ENCODE measurements at places on chromosomes 12 and 14. TPM values are rescaled to one million over a fixed set of nuclear protein-coding genes. Genes with fewer than 3 reads are reported as not detected.

The PLEKHD1 gene
- 0.37 TPM for total RNA-seq

The ARHGAP9 gene
- total RNA-seq: 3.7 TPM

The ZNF10 gene
- total RNA-seq: 17.3 TPM

The CCDC91 gene
- total RNA-seq: 19.6 TPM

The PLCZ1 gene
- not detected for total RNA-seq

The PSMC6 gene
- total RNA-seq: 103 TPM

DNA sequence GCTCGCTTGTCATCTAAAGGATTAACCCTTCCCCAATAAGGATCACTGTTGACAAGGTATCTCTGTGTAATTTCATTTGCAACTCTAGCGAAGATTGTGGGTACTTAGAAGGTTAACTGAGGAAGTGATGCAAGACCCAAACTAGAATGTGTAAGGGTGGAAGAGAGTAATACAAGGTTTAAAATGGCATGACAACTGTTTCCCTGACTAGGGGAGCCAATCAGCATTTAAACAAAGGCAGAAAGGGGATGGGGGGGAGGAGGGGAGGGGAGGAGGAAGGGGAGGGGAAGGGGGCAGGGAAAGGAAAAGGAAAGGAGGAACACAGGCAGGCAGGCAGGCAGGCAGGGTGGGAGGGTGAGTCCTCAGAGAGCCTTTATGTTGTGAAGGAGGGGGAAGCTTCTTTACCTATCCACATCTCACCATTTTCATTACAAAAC, 31.1 kb downstream of the NRDE2 start:
- peaks cover 44% of the 10 kb centered on the region for H3K36me3 ChIP-seq
- H3K27ac ChIP-seq: no peak overlapping the region
- H3K27me3 ChIP-seq: no peaks in the 10 kb centered on the region
- H3K4me3 ChIP-seq: no peak overlapping the region
- no peak for DNase-seq

DNA sequence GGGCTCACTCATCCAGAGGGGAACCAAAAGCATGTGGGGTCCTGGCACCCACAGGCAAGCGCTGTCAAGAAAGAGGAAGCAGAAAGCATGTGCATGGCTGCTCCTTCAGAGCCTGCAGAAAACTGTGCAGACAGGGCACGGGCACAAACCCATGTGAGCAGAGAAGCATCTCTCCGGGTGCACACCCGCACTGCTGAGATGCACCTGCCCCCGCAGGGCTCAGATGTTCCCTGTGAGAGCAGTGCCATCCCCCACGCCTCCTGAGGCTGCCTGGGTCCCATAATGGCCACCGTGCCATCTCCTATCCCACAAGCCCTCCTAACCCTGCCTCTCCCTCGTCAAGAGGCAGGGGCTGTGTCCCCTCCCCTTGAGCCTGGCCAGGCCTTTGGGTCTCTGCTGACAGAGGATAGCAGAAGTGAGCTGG, 32.3 kb upstream of the INF2 start:
- peaks cover 25% of the 10 kb centered on the region for H3K36me3 ChIP-seq
- no peak overlapping the region for H3K27ac ChIP-seq
- H3K4me3 ChIP-seq: no peak overlapping the region
- H3K27me3 ChIP-seq: peaks cover 2% of the 10 kb centered on the region

- H3K27ac ChIP-seq: no peak overlapping the region
- H3K4me1 ChIP-seq: no peaks in the 10 kb centered on the region
- no peak for DNase-seq
- H3K27me3 ChIP-seq: no peaks in the 10 kb centered on the region
- H3K4me3 ChIP-seq: no peak overlapping the region
These were observed 129.0 kb upstream of the ATXN7L3B start for GRCh38 chr12:74408601-74409166.

DNA sequence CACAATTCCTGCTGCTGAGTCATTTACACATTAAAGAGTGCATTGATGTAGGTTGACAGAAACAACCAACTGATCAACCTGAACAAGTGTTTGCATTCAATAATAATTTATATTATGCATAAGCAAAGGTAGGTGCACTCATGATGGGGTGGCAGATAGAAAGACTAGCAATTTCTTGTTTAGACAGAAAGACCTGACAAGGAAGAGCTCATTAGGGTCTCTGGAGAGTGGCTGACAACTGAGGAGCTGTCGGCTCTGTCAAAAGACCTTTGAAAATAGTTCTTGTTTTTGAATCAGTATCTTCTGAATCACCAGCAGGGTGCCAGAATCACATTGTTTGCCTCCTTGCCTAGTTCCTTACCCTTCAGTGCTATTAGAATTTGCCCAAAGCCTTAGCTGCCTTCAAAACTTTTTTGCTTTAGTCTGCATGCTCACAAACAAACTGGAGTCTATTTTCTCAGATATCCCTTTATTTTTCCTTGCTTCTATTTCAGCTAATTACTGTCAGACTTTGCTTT, 234.7 kb downstream of the BTG1 start:
- peaks cover 2% of the 10 kb centered on the region for H3K36me3 ChIP-seq
- H3K4me3 ChIP-seq: no peak overlapping the region
- H3K27me3 ChIP-seq: no peaks in the 10 kb centered on the region
- no peak overlapping the region for H3K27ac ChIP-seq
- no peak for DNase-seq

DNA sequence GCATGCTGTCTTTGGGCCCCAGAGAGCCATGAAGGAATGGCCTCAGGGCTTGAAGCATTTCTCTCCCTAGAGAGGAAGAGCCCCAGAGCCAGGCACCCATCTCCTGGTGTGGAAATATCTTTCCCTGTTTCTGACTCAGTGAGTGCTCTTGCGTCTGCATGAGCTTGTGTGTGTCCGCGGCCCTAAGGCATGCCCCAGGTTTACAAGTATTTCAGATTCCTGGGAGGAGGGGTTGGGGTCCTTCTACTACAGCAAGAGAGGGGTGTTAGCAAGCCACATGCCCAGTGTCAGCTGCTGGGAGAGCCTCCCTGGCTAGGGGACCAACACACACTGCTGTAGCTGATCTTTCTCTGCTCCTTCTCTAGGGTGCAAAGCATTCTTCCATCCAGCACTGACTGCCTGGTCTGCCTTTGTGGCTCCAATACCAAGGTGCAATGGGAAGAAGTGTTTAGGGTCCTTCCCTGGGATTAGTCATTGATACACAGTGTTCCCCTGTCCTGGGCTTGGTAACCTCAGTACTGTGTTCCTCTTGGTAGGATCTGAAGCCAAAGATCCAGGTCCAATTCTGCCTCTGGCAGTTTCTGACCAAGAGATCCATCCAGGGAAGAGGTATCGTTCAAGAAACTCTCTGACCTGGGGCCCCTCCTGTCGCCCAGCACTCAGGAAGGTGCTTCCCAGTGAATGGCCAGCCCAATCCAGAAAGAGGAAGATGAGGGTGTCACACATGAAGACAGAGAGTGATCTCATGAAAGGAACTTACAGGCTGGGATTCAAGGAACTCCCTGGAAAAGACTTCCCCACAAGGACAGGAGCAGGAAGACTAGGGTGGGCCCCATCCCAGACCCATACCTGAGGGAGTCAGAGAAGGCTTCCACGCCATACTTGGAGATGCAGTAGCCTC, 3.1 kb downstream of the RDH16 start:
- H3K4me1 ChIP-seq: no peaks in the 10 kb centered on the region
- H3K27ac ChIP-seq: no peak overlapping the region
- no peak for DNase-seq
- H3K4me3 ChIP-seq: no peak overlapping the region
- no peaks in the 10 kb centered on the region for H3K27me3 ChIP-seq

DNA sequence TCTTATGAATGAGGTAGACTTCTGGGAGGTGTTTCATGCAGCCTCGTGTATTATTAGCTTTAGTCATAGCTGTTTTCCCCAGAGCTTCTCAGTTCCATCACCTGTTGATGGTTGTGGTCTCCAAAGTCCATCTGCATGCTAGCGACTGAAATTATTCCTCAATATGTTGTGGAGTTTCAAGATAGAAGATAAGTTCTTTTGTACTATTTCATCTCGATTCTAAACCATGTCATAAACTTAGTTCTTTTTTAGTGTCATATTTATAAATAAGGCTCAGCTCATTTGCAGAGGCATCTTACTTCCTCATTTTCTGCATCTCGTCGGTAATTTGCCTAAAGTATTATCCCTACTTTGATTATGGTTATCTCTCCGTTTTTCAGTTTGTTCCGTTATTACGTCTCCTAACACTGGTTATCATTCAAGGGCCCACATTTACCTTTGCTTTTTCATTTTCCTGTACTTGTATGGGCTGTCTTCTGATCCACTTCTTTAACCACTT, 119.1 kb downstream of the ITPR2 start:
- peaks cover 6% of the 10 kb centered on the region for H3K36me3 ChIP-seq
- peaks cover 3% of the 10 kb centered on the region for H3K4me1 ChIP-seq
- H3K4me3 ChIP-seq: no peak overlapping the region
- no peaks in the 10 kb centered on the region for H3K27me3 ChIP-seq
- no peak overlapping the region for H3K27ac ChIP-seq

DNA sequence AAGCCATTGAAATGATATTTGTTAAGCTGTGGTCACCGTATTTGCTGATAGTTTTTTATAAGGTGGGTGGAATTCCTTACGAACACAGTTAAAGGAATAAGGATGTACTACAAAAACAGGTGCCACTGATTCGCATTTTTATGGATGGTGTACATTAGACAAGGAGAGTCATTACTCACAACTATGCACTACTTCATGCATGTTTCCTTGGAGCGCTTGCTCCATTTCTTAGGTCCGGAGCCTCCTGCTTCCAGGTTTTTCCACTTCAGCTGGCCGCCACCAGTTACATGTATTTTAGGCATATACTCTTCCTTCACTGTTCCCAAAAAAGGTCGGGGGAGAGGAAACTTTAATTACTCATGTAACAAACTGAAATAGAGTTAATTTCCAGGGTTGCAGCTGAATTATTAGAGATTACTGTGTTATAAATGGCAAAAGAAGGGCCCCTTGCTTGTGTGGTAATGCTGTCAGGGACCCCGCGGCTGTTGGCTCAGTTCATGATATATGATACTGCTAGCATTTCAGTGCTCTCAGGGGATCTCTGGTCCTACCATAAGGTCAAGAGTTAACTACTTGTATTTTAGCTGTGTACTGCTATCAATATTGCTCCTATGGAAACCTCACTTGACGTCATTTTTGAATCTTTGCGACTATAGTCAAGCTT, 454.7 kb downstream of the NPAS3 start:
- no peak overlapping the region for H3K4me3 ChIP-seq
- H3K27ac ChIP-seq: no peak overlapping the region
- no peaks in the 10 kb centered on the region for H3K36me3 ChIP-seq
- H3K4me1 ChIP-seq: no peaks in the 10 kb centered on the region
- no peak for DNase-seq
- H3K27me3 ChIP-seq: no peaks in the 10 kb centered on the region

DNA sequence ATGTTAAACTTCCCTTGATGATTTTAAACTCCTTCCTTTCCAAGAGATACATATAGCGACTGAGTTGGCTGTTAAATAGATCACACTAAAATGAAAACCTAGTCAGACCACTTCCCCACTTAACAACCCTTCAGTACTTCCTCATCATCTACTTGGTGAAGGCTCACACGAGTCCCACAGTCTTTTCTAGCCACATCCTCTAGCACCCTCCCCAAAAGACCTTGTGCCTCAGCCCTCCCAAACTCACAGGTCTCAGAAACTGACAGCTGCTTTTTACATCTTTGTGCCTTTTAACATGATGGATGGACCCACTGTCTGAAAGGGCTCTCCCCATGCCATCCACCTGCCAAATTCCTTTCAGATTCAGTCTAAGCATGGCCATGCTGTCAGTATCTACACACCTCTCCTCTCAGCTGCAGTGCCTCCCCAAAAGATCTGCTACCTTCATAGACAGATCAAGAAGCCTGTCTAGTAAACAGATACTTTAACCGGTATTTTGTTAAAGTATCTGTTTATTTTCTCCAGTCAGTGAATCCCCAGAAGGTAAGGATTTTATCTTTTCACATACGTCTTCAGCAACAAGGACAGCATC, 65.1 kb upstream of the GPHB5 start:
- no peak for DNase-seq
- H3K36me3 ChIP-seq: peaks cover 29% of the 10 kb centered on the region
- H3K4me1 ChIP-seq: no peaks in the 10 kb centered on the region
- no peak overlapping the region for H3K4me3 ChIP-seq
- H3K27ac ChIP-seq: no peak overlapping the region

GRCh38 chr12:51482929-51483697, 58.5 kb downstream of the SLC4A8 start:
- H3K4me3 ChIP-seq: no peak overlapping the region
- DNase-seq: no peak
- no peaks in the 10 kb centered on the region for H3K27me3 ChIP-seq
- no peak overlapping the region for H3K27ac ChIP-seq
- no peaks in the 10 kb centered on the region for H3K36me3 ChIP-seq

DNA sequence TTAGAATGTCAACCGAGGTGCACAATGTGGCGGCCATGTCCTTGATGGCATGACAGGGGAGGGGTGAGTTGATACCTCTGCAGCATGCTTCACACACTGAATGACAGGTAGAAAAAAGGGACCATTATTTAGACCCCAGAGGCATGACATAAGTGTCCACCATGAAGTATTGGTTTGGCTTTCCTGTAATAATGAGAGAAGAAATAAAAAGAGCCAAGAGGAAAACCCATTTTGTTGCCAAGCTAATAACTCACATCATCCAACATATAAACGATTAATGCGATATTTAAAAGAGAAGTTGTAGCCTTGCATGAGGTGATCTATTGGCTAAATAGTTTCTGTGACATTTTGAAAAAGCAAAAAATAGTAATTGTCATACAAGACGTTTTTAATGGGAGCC, 343.4 kb downstream of the LRIG3 start:
- H3K27me3 ChIP-seq: no peaks in the 10 kb centered on the region
- no peak for DNase-seq
- H3K27ac ChIP-seq: no peak overlapping the region
- no peak overlapping the region for H3K4me3 ChIP-seq
- H3K36me3 ChIP-seq: no peaks in the 10 kb centered on the region

DNA sequence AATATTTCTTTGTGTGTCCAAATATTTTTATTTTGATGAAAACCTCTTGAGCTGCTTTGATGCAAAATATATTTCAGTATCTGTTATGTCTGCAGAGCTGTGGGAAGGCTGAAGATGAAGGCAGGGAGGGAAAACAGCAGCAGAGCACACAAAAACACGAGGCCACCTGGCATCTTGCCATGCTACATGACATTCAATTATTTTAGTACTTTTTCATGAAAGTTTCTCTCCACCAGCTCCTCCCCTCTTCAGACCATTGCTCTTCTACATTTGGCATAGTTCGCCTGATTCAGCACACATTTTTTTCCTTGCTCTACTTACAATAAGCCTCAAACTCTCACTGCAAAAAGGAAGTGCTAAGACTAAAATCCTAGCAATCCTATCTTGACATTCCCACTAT, 4.6 kb upstream of the ALX1 start:
- peaks cover 59% of the 10 kb centered on the region for H3K27me3 ChIP-seq
- no peak for DNase-seq
- no peaks in the 10 kb centered on the region for H3K36me3 ChIP-seq
- H3K27ac ChIP-seq: no peak overlapping the region
- H3K4me3 ChIP-seq: no peak overlapping the region
- H3K4me1 ChIP-seq: no peaks in the 10 kb centered on the region

All from H9 (cell line).